ENCODE measurements at places on chromosomes 5 and 9. TPM values are rescaled to one million over a fixed set of nuclear protein-coding genes. Genes with fewer than 3 reads are reported as not detected.

The KDM3B gene
- 39.7 TPM for total RNA-seq

The CRAT gene
- total RNA-seq, result 13.4 TPM

The FBP1 gene
- total RNA-seq, result not detected

The PRUNE2 gene
- total RNA-seq, result 0.59 TPM

The CRB2 gene
- total RNA-seq, result not detected

The LTC4S gene
- 1.2 TPM for total RNA-seq

The PDE6A gene
- total RNA-seq, result not detected

The FAM163B gene
- not detected for total RNA-seq

The IL31RA gene
- total RNA-seq, result 6.9 TPM

The ADCY2 gene
- total RNA-seq, result 0.35 TPM

The GIN1 gene
- total RNA-seq, result 8.0 TPM

The SRD5A1 gene
- total RNA-seq, result 20.2 TPM
